AML-193 (cell line): ENCODE measurements at places on chromosomes 5 and 9.
A peak's percentile ranks its signal among the peaks of the same experiment; 100 is the strongest.

- no peak for DNase-seq
Observed at GRCh38 chr5:50401336-50401735, 39.8 kb downstream of the EMB start.

DNA sequence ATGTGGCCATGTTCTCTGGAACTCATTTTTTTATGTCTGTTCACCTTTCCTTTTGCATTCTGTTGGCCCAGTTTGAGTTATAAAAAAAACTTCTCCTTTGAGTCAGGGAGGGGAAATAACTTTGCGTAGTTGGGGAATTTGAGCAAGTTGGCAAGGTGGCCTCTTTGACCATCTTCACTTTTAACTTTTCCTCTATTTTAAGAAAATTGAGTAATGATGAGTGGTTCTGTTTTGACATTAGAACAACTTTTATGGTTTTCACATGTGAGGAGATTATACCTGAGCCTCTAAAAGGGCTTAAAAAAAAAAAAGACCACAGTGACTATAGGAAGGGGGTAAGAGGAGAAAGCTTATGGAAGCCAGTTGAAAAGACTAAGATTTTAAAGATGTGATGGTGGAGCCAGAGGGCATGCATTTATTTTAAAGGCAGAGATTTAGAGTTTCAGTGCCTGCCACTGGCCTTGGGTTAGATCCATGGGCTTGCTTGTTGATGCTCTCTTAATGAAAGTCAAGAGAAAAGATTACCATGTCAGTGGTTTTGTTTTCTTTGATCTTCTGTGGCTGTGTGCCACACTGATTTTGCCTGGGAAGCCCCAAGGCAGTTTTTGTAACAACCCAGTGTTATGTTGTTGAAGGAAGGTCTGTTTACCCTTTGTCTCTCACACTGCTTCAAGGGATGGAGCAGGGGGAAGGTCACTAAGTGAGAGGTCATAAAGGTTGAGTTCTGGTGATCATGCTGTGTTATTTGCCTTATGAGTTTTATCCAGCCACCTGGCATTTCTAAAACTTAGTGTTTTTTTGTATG lies 219.7 kb upstream of the CD180 start:
- DNase-seq = no peak

DNA sequence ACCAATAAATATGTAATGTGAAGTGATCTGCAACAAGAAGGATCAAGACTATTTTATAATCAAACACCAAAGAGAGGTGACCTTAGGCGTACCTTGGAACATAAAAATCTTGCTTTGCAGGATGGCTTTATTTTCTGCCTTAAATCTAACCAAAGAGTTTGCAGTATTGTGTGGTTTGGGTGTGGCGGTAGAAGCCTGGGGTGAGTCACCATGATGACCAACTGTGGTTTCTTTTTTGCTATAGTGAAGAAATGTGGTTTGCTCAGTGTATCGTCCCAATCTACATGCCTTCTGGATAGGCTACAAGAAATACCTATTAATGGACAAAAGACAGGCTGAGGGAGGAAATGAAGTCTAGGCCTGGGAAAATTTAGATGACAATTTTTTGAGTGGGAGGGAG lies 5.1 kb upstream of the CAST start:
- DNase-seq = peak; percentile 76

GRCh38 chr9:113246928-113247327 lies 25.6 kb downstream of the SLC31A1 start:
- DNase-seq = no peak

DNA sequence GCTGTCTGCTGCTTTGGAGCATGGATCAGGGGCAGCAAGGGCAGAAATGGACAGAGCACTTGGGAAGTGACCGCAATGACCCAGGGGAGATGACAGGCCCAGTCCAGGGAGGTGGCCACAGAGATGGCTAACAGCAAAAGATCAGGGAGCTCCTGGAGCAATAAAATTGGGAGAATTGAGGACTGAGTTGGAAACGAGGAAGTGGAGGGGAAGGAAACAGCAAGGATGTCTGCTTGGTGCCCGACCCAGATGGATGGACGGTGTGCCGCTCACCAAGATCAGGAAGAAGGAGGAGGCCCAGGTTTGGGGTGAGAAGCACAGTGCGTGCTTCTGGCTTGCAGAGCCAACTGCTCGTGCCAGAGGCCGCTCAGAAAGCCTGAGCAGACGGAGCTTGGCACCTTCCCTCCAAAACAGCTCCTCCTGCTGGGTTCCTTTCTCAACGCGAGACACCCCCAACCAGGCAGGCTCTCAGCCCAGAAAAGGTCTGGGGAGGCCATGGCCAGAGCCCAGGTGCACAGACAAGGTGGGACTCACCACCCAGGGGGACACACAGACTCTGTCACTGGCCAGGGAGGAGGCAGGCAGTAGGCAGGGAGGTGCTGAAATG lies 1.7 kb upstream of the SLC34A1 start:
- no peak for DNase-seq

DNA sequence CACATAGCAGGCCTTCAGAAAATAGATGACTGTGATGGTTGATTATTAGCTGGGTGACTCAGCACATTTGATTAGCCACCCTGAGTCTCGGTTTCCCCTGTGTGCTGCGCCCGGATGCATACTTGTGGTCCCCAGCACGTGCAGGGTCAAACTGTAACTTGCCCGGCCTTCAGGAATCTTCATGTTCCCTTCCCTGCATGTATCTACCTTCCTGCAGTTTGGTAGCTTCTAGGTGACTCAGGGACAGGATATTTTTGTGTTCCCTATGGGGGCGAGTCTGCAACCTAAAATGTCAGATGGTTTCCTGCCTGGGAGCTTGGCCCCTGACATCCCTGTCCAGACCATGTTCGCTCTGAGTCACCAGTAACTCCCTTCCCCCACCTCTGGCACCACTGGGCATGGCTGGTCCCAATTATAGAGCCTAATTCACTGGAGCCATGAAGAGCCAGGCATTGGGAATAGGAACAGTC lies 13.2 kb downstream of the PTGS1 start:
- DNase-seq = no peak

- DNase-seq = peak; percentile 31
Observed at GRCh38 chr5:137778772-137779564, 24.8 kb upstream of the HNRNPA0 start.

- no peak for DNase-seq
Observed at GRCh38 chr5:97095318-97095732, 47.1 kb downstream of the LIX1 start.

GRCh38 chr5:151903243-151903653 lies 21.4 kb downstream of the GLRA1 start:
- no peak for DNase-seq

- no peak for DNase-seq
Observed at GRCh38 chr9:123089790-123090189, 56.3 kb downstream of the GPR21 start.

DNA sequence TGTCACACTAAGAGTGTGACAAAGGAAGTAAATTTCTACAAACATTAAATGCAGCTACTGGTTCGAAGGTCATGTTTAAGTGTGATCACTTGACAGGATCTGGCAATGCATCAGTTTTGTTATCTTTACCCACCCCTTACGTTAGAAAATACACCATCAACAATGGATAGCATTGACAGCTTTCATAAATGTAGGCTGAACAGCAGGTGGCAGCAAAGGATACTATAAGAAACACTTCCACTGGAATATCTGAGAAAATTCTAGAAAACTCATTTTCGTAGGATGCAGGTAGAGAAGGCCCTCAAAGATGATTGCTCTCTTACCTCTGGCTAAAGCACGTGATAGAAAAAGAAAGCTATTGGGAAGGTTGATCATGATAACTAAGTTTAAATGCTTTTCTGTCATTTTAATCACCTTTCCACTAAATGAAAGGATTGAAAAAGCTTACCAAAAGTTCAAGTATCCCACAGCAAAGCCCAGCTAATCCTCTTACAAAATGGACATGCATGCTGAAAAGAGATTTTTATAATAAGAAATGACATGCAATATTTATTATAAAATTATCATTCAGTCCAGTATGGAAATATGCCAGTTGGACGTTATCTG lies 292.5 kb downstream of the PARP8 start:
- DNase-seq = peak; percentile 37

DNA sequence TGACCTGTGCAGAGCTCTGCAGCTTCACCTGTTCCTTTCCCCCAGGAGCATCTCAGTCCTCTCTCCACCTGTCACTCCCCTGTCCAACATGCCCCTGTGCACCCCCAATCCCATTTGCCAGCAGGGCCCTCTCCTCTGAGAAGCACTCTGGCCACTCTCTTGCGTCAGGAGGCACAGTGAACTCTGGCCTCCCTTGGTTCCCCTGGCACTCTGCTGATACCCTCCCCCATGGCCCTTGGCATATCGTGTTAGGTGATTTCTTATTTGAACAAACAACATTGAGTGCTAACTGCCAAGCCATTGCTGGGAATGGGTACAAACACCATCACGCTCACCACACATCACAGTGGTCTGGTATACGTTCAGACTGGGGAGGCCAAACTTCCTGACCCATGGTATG lies 20.9 kb upstream of the TNIP1 start:
- no peak for DNase-seq

DNA sequence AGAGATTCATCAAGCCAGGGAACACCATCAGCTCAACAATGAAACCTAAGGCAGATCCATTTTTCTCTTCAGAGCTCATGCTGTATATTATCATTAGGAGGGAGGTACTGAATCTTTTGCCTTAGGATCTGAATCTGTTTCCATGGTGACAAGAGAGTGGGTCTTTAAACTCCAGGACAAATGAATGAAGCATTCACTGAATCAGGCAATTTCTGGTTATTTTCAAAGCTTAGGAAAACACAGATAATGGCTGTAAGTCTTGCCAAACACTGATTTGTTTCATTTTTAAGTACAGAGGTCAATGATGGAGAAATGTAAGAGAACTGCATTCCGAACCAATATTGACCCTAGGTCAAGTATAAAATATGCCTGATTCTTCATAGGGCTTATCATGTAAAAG lies 84.9 kb downstream of the GNA14 start:
- no peak for DNase-seq

GRCh38 chr5:56175488-56175887 lies 57.6 kb downstream of the ANKRD55 start:
- DNase-seq = no peak

- no peak for DNase-seq
Observed at GRCh38 chr5:171102877-171103610, 206.0 kb upstream of the TLX3 start.

DNA sequence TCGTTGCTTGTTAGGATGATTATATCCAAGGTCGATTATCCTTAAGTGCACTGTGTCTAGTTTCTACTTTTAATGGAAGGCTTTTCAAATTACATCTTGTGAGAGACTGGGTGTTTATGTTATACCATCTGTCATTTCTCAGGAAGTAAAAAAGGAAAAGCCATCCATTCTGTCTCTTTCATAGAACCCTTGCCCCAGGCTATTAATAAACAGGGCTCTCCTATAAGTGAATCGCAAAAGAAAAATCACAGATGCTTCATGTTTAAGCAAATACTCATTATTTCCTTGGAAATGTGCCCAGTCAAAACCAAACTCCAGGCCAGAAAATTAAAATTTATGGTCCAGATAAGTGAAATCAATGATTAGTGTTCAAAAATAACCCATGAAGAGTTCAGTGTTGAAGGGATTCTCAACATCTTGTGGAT lies 58.1 kb downstream of the STARD4 start:
- DNase-seq = no peak

GRCh38 chr9:110114086-110114858 lies 93.7 kb downstream of the C9orf152 start:
- DNase-seq = no peak

DNA sequence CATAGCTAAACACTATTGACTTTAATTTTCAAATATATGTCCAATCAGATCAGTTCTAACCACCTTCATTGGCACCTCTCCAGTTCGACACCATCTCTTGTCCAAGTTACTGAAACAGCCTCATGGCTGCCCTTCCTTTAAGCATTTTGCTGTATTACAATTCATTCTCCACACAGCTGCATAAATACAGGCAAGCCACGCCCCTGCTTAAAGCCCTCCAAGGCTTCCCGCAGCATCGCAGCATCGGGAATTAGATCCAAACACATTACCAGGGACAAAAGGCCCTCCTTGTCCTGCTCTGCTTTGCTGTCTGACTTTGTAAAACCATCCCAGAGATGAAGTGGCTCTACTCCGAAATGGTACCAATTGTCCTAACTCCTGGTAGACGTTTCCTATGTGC lies 75.1 kb upstream of the RAI14 start:
- no peak for DNase-seq

GRCh38 chr9:32899181-32899580 lies 102.2 kb downstream of the APTX start:
- peak; percentile 17 for DNase-seq

GRCh38 chr9:89850153-89850552 lies 245.3 kb downstream of the GADD45G start:
- DNase-seq = no peak

DNA sequence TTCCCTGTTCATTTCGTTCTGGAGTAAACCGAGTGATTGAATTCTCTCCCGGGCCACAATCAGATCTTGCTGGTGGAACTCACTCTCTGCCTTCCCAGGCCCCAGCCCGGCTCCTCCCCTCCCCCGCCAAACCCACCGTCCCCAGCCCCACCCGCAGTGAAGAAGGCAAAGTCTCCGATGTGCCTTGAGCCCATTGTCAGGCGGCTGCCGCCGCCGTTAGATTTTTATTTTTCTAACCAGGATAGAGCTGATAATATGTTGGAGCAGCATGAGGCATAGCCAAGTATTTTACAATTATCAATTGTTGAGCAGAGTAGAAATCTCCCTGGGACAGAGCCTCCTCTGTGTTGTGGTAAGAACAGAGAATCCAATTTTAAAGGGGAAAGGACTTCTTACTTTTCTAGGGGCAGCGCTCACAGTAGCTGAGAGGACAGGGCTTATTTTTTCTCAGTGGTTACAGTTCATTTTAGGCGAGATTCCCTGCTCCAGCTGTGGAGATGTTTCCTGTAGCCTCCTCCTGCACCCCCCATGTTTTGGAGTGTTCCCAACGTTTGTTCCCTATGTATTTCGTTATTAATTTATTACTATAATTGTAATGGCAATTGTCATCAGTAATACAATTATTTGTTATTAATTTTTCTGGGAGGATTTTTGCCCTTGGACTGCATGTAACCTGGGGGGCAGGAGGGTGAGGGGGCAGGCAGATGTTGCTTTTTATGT lies 1.3 kb downstream of the PSAT1 start:
- no peak for DNase-seq

DNA sequence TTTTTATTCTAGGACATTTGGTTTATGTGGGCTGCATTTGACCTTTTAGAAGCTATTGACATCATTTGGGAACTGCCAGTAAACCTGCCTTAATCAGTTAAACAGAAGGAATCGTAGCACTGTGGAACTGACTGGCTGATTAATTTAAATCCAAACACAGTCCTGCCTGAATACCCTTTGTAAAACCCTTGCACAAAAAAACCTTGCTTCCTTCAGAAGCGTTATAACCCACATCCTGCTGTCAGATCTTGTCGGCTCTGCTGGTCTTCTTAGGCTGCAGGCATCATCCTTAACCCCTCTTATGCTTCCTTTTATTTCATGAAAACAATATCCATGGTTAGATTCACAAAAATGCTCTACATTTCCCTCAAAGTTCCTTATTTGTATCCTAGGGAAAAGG lies 46.3 kb downstream of the PAM start:
- peak; percentile 78 for DNase-seq
